PC-3 (cell line): ENCODE measurements at places on chromosomes 1 and 21. TPM values are rescaled to one million over a fixed set of nuclear protein-coding genes. Genes with fewer than 3 reads are reported as not detected.

- H3K27me3 ChIP-seq: no peaks in the 10 kb centered on the region
- no peak overlapping the region for H3K4me3 ChIP-seq
- no peak for DNase-seq
- no peaks in the 10 kb centered on the region for H3K36me3 ChIP-seq
Observed at GRCh38 chr1:170755795-170756194, 91.9 kb downstream of the PRRX1 start.

- H3K27ac ChIP-seq: peak overlapping the region; percentile 63
- peak; percentile 31 for DNase-seq
- H3K4me1 ChIP-seq: peaks cover 24% of the 10 kb centered on the region
- no peaks in the 10 kb centered on the region for H3K27me3 ChIP-seq
- no peak overlapping the region for H3K4me3 ChIP-seq
Observed at GRCh38 chr1:182143825-182144645, 82.5 kb upstream of the ZNF648 start.

MMEL1 gene
- total RNA-seq: 1.8 TPM in 1 of 2 replicates, not detected in the other

DNA sequence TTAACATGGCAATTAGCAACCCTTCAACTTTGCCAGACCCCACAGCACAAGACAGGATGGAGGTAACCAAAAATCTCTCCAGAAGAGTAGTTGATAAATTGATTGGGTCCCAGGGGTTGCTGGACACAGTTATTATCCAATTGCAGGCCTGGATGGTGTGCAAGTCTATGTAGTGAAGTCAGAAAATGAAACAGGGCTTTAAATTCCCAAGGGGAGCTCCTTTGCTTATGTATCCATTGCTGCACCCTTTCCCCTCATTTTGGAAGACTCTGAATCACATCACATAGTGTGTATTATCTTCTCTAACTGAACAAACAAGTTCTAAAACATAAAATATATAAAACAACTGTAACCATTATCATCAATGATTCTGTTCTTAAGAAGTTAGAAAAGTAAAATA is 550.2 kb downstream of the LMO4 start:
- DNase-seq: no peak
- H3K4me3 ChIP-seq: no peak overlapping the region
- no peaks in the 10 kb centered on the region for H3K36me3 ChIP-seq
- no peak overlapping the region for H3K27ac ChIP-seq

GRCh38 chr1:154342836-154343472 is 17.6 kb downstream of the ATP8B2 start:
- H3K27ac ChIP-seq: no peak overlapping the region
- no peak for DNase-seq
- no peak overlapping the region for H3K4me3 ChIP-seq
- peaks cover 16% of the 10 kb centered on the region for H3K36me3 ChIP-seq
- H3K4me1 ChIP-seq: 0 out of 2 replicates have a peak, but pooled peaks cover 4% of the 10 kb centered on the region
- no peaks in the 10 kb centered on the region for H3K27me3 ChIP-seq

OR2L13 gene
- not detected in 2 replicates for total RNA-seq

- peaks cover 33% of the 10 kb centered on the region; the same call in 1 of the 2 replicates for H3K36me3 ChIP-seq
- no peak for DNase-seq
- no peaks in the 10 kb centered on the region for H3K27me3 ChIP-seq
Observed at GRCh38 chr1:1270813-1271212, 2.8 kb downstream of the UBE2J2 start.

- DNase-seq: no peak
- H3K27ac ChIP-seq: no peak overlapping the region
- H3K4me3 ChIP-seq: no peak overlapping the region
- H3K36me3 ChIP-seq: no peaks in the 10 kb centered on the region
Observed at GRCh38 chr1:97630948-97631347, 289.9 kb downstream of the DPYD start.

DNA sequence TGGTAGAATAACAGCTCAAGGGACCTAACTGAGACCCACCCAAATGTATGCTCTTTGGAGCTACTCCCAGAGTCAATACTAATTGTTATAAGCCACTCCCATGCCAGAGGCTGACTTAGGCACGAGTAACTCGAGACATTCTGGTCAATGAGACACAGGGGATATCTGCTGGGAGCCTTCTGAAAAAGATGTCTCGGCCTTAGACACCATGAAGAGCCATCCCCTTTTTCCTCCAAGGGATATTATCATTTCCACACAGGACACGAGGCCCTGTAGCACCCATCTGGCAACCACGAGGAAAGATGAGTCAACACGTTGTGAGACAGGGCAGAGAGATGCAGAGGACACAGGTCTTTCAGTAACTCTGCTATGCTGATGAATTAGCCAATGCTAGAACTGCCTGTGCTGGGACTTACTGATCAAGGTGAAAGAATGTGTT is 30.7 kb downstream of the ITPKB start:
- peaks cover 26% of the 10 kb centered on the region for H3K4me1 ChIP-seq
- DNase-seq: peak; percentile 63
- H3K4me3 ChIP-seq: no peak overlapping the region
- H3K36me3 ChIP-seq: no peaks in the 10 kb centered on the region
- no peaks in the 10 kb centered on the region for H3K27me3 ChIP-seq

DNA sequence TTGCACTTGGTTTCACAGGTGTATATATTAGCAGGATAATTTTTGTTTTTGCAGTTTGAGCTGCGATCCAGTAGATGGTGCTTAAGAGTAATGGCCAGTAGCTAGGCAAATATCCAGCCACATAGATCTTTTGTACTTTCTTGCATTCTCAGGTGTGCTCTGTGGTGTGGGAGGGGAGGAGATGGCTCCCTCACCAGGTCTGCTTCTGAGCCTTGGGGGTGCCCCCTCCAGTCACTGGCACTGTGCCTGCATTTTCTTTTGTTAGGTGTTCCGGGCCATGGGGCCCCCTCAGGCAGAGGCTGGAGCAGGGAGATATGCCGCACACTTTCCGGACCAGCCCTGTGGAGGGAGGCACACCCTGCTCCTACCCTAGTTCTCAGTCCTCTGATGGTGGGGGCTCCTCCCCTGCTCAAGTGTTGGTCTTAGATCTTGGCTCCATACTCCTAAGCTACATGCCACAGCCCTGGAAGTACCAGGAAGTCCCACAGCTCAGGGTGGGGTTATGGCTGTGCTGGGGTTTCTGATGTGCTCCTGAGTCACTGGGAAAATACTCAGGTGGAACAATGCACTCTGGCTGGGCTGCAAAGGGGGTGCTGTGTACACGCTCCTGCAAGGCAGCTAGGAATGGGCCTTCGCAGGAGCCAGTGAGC is 197.6 kb upstream of the DMRTA2 start:
- H3K4me1 ChIP-seq: peaks cover 15% of the 10 kb centered on the region
- DNase-seq: peak; percentile 95
- H3K27me3 ChIP-seq: no peaks in the 10 kb centered on the region
- H3K27ac ChIP-seq: peak overlapping the region; percentile 98
- peak overlapping the region; percentile 61 for H3K4me3 ChIP-seq

DNA sequence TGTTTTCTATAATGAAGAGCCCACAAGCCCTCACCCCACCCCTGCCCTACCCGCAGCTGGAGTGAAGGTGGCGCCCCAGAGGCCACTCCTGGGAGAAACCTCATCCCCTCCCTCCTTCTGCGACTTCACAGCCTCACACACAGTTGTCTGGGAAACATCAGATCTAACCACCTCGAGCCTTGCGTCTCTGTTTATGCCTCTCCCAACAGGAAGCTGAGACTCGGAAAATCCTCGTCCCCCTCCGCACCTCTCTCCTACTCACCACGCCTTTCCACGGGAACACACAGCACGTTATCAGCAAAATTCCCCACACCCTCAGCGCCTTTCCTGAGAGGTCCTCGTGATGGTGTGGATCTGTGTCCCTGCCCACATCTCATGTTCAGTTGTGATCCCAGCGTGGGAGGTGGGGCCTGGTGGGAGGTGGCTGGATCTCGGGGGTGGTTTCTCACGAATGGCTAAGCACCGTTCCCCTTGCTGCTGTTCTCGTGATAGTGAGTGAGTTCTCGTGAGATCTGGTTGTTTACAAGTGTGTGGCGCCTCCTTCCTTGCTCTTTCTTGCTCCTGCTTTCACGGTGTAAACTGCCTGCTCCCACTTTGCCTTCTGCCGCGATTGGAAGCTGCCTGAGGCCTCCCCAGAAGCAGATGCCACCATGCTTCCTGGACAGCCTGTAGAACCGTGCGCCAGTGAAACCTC is 190.6 kb downstream of the KIF26B start:
- no peak overlapping the region for H3K4me3 ChIP-seq
- H3K4me1 ChIP-seq: no peaks in the 10 kb centered on the region
- DNase-seq: no peak
- no peak overlapping the region for H3K27ac ChIP-seq
- H3K36me3 ChIP-seq: no peaks in the 10 kb centered on the region

DNA sequence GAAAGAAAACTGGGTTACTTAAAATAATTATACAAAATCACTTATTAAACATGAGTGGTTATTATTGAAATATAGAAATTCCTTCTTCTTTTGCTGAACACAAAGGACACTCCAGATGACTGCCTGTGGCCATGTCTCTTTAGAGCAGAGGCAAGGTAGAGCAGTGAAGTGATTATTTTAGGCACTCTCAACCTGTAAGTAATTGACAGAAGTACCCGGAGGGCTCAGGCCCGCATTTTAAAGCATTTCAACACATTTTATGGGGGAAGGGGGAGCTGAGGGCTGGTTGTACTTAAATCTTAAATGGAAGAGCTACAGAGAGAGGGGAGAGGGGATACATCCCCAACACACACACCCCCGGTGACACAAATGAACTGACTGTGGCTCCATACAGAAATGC is 10.2 kb downstream of the OSCP1 start:
- H3K4me3 ChIP-seq: no peak overlapping the region
- no peak overlapping the region for H3K27ac ChIP-seq
- H3K36me3 ChIP-seq: no peaks in the 10 kb centered on the region
- H3K4me1 ChIP-seq: peaks cover 16% of the 10 kb centered on the region
- H3K27me3 ChIP-seq: no peaks in the 10 kb centered on the region

NRDC gene
- 96.8 and 116 TPM in 2 replicates for total RNA-seq

DNA sequence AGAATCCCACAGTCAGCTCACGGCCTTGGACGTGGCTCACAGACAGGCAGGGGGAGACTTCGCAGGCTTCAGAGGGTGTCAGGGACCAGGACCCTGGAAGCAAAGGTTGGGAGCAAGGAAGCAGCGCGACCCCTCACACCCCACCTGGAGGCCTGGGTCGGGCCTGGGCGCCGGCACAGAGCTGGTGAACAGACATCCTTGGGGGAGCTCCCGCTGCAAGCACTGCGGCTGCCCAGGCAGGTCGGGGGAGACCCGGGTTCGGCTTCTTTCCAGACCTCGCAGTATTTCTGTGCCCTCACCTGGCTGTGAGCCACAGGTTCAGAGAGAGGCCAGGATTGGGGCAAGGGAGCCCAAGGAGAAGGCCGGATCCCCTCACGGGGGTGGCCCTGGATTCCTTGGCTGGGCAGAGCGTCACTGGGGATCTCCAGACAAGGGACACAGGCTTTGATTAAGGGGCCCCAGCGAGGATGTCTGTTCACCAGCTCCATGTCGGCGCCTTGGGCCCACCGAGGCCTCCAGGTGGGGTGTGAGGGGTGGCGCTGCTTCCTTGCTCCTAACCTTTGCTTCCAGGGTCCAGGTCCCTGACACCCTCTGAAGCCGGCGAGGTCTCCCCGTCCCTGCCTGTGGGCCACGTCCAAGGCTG is 37.9 kb upstream of the TSPEAR start:
- H3K27me3 ChIP-seq: no peaks in the 10 kb centered on the region
- no peak overlapping the region for H3K27ac ChIP-seq
- no peak overlapping the region for H3K4me3 ChIP-seq
- DNase-seq: no peak
- H3K4me1 ChIP-seq: peaks cover 35% of the 10 kb centered on the region

DNA sequence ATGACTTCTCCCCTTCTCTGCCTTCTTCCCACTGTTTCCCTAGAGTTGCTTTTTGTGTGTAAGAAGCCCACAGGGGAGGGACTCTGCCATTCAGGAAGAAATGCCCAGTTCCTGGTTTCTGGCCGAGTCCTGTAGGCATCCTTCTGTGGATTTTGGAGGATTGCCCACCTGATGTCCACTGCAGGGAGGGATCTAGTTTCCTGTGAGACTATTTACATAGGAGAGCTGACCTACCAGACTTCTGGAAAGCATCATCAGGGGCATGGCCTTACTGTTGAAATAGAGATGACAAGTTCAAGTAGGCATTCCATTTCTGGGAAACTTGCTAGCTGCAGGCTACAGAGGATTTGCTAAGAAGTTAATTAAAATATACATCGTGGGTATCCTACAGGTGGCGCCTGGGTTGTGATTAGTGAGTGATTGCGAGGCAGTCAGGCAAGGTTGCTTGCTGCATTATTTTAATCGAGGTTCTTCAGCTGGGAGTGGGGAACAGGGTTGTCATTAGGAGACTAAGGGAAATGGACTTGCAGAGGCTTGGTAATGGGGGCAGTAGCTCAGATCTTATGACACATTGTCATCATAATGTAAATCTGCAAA is 148.7 kb downstream of the HHAT start:
- no peaks in the 10 kb centered on the region for H3K36me3 ChIP-seq
- peaks cover 22% of the 10 kb centered on the region for H3K27me3 ChIP-seq
- peak; percentile 50 for DNase-seq
- no peak overlapping the region for H3K27ac ChIP-seq
- H3K4me1 ChIP-seq: no peaks in the 10 kb centered on the region
- no peak overlapping the region for H3K4me3 ChIP-seq

DNA sequence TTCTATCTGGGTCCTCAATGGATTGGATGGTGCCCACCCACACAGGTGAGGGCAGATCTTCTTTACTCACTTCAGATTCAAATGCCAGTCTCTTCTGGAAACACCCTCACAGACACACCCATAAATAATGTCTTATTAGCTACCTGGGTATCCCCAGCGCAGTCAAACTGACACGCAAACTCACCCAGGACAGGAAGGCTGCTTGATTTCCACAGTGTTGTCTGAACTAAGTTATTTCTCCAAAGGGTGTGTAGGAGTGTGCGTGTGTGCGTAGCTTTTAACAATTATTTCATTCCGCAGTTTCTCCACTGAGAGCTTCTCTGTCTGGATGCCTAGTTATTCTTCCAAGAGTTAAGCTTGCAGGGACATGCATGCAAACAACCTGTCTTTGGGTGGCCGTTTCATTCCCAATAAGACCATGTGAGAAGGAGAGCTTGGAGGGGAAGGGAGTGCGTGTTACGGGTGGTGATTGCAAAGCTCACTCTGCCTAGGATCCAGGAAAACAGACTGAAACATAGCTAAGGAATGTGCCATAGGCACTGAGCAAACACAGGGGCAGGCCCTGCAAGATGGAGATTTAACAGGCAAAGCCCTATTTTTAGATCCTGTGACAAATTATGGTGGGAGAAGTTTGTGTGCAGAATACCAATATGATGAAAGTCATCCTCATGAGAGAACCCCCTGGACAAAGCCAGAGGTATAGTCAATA is 269.7 kb downstream of the DYRK1A start:
- no peaks in the 10 kb centered on the region; the same call in 1 of the 2 replicates for H3K36me3 ChIP-seq
- DNase-seq: peak; percentile 88
- H3K27me3 ChIP-seq: no peaks in the 10 kb centered on the region
- H3K4me3 ChIP-seq: peak overlapping the region; percentile 36
